ENCODE measurements at places on chromosomes 1 and 21.

- no peak for DNase-seq
Observed at GRCh38 chr1:42340093-42340492, 5.1 kb upstream of the FOXJ3 start.

DNA sequence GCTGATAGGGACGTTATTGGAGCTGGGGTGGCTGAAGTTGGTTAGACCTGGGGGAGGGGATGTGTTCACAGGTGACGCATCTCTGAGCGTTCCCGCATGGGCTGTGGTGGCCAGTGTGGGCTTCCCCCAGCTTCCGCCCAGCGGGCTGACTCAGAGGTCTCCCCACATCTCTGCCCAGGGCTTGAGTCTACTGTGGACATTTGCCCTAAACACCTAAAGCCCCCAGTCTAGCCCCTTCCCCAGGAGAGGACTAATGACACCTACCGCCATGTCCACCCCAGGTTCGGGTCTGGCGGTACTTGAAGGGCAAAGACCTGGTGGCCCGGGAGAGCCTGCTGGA lies 2.0 kb downstream of the AGRN start:
- DNase-seq: no peak

DNA sequence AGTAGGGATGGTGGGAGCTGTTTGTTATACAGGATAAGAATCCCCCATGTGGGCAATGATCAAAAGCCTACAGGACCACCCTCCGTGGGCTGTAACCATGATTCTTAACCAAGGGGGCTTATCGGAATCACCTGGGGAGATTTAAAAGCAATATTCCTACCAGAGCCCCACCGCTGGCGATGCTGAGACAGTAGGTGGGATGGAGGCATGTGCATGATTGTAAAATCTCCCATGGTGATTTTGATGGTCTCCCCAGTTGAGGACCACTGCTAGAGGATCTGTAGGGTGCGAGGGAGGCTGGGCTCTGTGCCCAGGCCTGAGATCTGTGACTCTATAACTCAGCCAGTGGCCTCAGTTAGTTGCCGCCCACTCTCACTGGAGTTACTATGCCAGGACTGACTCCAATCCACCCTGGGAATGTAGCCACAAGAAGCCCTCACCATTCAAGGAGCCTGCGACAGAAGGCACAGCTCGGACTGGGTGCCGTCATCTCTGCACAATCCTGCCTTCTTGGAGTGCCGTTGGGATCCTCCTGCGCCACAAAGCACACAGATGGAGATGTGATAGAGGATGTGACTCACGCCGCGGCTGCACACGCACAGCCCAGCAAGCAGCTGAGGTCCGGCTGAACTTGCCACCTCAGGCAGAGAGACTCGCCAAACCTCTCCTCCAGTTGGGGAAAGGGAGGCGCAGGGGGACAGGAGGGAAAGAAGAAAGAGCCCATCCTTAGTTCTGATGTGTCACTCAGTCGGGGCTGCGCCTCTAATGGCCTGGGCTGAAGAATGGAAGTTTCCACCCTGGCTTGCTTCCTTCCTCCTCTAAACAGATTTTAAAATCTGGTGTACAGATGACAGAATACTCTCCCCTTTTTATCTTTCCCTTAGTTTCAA lies 26.5 kb downstream of the AKNAD1 start:
- peak; percentile 88 for DNase-seq

GRCh38 chr1:152419917-152420316 lies 5.9 kb upstream of the CRNN start:
- no peak for DNase-seq

- DNase-seq: no peak
Observed at GRCh38 chr1:84428235-84428634, 30.0 kb downstream of the DNASE2B start.

DNA sequence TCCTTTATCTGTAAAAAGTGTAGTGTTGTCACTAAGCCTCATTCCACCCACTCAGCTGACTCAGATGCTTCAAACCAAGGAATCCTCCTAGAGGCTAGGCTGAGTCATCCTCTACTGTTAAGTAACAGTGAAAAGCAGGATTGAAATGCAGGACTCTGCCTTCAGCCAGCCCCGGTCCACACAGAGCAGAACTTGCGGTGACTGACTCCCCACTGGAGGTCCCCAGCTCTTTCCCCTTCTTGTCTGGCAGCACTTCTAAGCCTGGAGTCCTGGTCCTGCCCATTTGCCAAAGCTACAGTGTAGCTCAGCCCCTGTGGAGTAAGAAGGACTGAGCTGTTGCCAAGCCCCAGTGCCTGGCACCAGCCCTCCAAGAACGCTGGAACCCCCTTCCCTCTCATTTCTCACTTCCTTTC lies 1.7 kb downstream of the RAB7B start:
- peak; percentile 94 for DNase-seq

- DNase-seq: no peak
Observed at GRCh38 chr1:182253319-182253860, 138.2 kb downstream of the GLUL start.

DNA sequence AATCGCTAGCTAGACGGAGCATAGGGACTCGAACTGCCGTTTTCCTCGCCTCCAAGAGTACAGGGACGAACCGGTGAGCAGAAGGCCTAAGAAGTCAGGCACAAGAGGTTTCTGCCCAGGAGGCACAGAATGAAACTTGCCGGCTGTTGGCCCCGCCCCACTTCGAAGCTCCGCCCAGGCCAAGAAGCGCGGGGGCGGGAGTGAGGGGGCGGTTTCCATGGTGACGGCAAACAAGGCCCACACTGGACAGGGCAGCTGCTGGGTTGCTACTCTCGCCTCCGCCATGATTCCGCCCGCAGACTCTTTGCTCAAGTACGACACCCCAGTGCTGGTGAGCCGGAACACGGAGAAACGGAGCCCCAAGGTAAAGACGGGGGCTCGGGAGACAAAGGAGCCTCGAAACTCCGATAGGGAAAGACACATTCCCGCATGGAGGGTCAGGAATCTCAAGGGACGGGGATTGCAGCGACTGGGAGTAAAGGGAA lies at the start of gene DNALI1:
Gene DNALI1 (plus strand): TSS at position 229 of the 485 bp plus-strand sequence. CDS start 55 bp downstream, at position 284.
- peak; percentile 25 for DNase-seq

- peak; percentile 63 for DNase-seq
Observed at GRCh38 chr1:74689621-74690363, 16.2 kb upstream of the ERICH3 start.

GRCh38 chr1:183239793-183240525 lies 53.9 kb downstream of the LAMC2 start:
- no peak for DNase-seq

- DNase-seq: peak; percentile 49
Observed at GRCh38 chr1:169048043-169048442, 58.4 kb upstream of the ATP1B1 start.

GRCh38 chr1:214282630-214283242 lies 1.8 kb downstream of the SMYD2 start:
- no peak for DNase-seq

DNA sequence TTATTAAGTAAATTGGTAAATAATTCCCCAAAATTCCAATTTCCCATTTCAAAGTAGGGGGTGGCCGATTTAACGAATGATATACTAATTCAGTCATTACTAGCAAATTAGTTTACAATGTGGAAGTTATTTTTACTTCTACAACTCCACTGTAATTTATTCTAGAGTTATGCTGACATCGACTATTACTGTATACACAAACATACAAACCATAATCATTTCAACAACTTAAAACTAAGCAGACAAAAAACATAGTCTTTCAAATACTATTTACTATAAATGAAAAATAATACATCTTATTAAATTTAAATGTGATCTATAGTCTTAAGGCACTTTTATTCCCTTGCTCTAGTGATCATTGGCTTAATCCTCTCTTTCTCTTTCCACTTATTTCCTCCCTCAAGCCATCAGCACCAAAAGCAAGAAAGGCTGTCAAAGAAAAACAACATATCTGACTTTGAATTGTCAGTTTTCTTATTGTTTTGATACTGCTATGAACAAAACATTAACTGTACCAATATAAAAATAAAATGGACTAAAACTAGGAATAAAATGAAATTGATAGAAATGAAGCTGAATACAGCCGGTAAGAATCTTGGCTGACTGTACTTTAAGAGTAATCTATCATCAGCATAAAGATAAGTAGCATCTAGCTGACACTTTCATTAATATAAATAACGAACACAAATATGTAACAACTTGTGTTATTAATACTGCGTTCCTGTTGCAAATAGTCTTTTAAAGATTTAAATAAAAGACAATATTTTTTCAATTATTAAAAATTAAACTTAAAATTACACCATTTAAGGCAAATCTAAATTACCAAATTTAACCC lies 4.1 kb downstream of the CDC42BPA start:
- DNase-seq: no peak

DNA sequence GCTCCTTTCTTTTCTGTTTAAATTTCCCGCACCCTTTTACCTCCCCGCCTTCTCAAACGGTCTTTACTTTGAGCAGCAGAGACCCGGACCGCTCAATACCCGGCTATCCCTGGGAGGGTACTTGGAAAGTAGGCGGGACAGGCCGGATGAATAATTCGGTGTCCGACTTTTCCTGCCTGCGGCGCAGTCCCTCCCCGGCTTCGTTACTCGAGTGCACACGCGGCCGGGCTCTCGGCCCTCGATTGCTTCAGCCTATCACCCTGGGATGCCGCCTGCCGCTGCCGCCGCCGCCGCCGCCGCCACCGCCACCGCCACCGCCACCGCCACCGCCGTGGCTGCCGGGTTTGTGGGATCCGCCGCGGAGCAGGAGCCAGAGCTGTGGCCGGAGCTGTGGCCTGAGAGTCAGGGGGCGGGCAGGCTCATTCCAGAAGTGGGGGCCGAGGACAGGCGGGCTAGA lies 382 bp upstream of the RASAL2 start:
- peak; percentile 96 for DNase-seq

DNA sequence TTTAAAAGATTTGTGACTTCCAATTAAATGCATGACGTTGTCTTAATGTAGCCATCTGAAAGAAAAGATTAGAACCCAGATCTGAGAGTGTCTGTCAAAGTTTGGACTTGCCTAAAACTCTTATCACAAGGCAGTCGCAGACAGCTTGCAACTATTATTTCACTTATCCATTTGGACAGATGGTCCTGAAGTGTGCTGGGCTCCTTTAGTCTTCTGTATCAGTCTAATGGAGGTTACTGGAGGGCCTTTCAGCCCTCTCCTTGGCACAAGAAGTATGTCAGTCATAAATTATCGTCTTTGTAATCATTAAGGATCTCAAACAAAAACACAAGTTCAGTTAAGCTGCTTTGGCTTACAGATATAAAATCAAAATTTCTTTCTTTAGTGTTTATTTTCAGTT lies 15.5 kb downstream of the PROX1 start:
- no peak for DNase-seq

- no peak for DNase-seq
Observed at GRCh38 chr1:3081171-3081683, 12.2 kb downstream of the PRDM16 start.
